ENCODE measurements at places on chromosomes 6 and 20. TPM values are rescaled to one million over a fixed set of nuclear protein-coding genes. Genes with fewer than 3 reads are reported as not detected.

- DNase-seq = no peak
Observed at GRCh38 chr20:46144432-46145025, 26.4 kb downstream of the CD40 start.

DNA sequence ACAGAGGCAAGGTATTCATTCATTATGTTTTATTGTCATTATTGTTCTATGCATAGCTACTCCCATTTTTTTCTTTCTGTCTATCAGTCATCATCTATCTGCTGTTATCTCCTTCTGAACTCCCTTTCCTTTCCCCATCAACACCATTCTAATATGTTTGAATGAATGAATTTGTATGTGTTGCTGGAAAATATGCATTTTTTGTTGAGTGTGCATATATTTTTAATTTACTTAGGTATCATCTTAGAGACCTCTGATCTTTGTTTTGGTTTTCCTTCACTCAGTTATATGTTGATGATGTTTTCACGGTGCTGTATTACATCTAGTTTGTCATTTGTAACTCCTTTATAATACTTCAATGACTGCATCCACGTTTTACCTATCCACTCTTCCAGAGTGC, 12.1 kb upstream of the PRL start:
- DNase-seq = no peak

DNA sequence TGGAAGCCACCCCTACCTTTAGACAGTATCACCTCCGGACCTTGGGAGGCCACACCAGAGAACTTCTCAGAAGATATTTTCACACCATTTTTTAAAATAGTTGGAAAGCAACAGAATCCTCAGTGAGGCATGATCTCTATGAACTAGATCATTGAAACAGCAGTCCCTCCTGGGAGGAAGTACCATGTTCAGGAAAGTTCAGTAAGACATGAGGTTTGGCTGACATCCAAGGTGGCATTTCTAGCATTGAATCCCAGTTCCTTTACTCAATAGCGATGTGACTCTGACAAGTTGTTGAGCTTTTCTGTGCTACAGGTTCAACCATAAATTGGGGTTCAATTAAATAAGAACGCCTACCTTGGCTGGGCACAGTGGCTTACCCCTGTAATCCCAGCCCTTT, 169.0 kb downstream of the TBC1D7 start:
- DNase-seq = peak; percentile 38

GRCh38 chr6:31972709-31973350, 892 bp upstream of the DXO start:
- peak; percentile 36 for DNase-seq

The ZC3H12D gene
- 0.30 TPM for total RNA-seq

DNA sequence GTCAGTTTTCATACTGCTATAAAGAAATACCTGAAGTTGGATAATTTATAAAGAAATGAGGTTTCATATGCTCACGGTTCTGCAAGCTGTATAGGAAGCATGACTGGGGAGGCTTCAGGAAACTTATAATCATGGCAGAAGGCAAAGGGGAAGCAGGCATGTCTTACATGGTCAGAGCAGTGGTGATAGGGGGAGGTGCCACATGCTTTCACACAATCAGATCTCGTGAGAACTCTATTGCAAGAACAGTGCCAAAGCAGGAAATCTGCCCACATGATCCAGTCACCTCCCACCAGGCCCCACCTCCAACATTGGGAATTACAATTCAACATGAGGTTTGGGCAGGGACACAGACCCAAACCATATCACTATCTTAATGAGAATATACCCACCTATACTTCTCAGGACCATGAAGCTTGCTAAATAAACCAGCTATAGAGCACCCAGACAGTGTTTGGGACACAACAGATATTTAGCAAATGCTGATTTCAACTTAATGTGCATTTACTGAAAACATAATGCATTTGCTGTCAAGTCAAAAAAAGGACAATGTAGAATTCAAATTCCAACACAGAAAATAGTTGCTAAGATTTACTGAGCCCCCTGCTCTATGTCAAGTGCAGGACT, 63.8 kb downstream of the TNFRSF21 start:
- DNase-seq = peak; percentile 28

DNA sequence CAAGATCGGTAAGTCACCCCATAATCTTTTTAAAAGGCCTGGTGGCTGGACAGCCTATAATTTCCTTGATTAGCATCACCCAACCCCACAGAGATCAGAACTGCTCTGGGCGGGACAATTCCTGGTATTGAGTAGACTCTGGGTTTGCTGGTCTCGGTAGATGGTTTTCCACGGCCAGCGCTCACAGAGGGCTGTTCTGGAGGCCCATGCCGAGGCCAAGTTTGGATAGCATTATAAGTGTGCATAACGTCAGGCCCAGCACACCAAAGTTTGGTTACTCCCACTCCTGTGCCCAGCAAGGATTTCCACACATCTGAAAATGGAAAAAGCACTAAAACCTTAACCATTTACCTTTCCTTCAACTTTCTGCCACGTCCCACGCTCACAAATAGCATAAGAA, 104.7 kb upstream of the RREB1 start:
- DNase-seq = no peak

- peak; percentile 53 for DNase-seq
Observed at GRCh38 chr20:38304845-38305447, 990 bp downstream of the BPI start.

- no peak for DNase-seq
Observed at GRCh38 chr20:33827634-33828325, 16.6 kb downstream of the CHMP4B start.

The ANKRD66 gene
- not detected for total RNA-seq

- no peak for DNase-seq
Observed at GRCh38 chr20:37416100-37416847, 70.3 kb downstream of the SRC start.

The CEBPB gene
- total RNA-seq = 38.0 TPM

GRCh38 chr20:32465092-32465900, 107.2 kb downstream of the ASXL1 start:
- DNase-seq = peak; percentile 87

The RGL2 gene
- 16.7 TPM for total RNA-seq

The C6orf118 gene
- total RNA-seq = not detected

DNA sequence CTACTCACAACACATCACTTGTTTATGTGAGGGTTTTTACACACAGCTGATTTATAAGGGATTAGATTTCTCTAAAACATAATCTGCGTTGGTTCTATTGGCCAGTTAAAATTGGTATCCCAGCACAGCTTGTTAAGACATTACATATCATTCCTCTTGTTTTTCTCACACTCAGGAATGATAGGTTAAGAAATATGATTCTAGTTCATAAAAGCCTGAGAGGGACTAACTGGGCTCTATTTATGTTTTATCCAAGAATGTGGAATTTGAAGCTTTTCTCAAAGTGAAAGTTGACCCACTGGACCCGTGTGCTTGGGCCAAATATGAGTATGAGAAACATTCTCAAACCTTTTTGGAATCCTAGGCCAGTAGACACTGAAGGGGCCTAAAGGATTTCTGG, 117.3 kb downstream of the TMEM170B start:
- no peak for DNase-seq

DNA sequence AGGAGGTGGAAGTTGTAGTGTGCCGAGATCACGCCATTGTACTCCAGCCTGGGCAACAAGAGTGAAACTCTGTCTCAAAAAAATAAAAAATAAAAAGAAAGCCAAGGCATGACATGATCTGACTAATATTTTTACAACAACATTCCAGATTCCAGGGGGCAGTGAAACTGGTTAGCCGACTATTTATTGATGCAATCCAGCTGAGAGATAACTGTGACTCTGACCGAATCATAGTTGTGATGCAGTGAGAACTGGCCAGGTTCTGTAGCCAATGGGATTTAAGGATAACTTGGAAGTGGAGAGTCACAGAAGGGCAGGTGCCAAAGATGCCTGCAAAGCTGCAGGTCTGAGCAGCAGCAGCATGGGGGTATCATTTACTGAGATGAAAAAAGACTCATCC, 82.9 kb upstream of the TSHZ2 start:
- DNase-seq = peak; percentile 8

DNA sequence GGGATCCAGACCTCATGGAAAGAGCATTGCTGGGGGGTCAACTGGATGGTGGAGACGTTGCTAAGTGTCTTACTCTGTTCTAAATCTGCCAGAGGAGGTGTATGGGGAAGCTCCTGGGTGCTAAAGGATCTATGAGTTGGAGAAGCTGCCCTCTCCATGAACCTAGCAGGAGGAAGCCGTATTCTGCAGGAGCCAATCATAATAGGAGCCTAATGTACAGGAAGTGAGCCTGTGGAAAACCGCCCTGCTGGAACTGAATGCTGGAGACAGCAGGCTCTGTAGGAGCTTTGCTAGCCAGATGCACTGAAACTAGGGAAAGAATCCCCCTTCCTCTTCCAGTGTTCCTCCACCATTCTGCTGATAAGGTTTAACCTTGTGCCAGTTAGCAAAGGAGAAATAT, 10.9 kb downstream of the CASP8AP2 start:
- DNase-seq = peak; percentile 7

DNA sequence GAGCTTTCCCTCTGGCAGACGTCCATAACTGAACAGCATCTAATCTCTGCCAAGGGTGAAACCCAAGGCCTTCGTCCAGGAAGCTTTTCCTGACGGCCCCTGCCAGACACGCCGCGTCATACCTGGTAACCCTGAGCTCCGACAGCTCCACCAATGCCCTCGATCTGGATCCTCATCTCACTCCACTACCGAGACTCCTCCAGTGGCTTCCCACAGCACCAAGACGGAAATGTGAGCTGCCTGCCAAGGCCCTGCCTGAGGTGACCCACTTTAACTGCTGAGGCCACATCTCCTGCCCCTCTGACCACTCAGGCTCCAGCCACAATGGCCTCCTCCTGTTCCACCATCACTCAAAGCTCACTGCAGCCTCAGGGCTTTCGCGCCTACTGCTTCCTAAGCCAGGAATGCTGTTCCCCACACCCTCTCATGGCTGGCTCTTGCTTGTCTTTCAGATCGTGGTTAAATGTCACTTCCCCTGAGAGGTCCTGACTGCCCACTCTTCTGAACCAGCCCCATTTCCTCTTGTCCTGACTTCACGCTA, 143.2 kb downstream of the PREX1 start:
- DNase-seq = no peak

The COL19A1 gene
- 0.06 TPM for total RNA-seq

- no peak for DNase-seq
Observed at GRCh38 chr6:41277605-41278004, 8.9 kb downstream of the TREM1 start.

The PAK5 gene
- total RNA-seq = 0.46 TPM

DNA sequence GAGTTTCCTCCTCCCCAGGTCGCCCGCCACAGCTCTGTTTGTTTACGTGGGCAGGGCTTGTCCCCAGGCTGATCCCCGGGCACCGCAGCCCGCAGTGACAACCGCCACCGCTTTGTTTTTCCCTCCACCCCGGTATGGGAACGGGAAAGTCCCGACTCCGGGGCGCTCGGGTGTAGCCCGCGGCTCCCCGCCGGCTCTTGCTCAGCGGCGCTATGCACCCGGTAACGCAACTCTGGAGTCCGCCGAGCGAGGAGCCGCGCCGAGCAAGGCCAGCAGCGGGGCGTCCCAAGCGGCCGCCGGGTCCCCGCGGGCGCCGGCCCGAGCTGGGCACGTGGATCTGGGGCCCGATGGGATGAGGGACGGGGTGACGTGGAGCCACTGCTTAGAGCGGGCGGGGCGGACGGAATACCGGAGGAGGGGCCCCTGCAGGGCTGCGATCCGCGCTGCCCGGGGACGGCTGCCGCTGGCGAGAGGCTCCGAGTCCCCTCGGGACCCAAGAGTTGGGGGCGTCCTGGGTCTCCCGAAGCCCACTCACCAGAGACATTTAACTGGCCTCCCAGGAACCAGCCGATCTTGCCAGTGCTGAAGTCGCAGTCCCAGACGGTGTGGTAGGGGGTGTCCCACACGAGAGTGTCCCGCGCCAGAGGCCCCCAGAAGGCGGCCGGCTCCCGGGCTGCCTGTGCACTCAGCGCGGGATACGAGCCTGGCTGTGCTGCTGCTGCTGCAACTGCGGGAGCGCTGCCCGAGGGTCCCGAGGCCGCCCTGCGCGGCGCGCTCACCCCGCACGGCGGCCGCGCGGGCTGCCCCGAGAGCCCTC, 497 bp downstream of the ACSS1 start:
- peak; percentile 61 for DNase-seq

DNA sequence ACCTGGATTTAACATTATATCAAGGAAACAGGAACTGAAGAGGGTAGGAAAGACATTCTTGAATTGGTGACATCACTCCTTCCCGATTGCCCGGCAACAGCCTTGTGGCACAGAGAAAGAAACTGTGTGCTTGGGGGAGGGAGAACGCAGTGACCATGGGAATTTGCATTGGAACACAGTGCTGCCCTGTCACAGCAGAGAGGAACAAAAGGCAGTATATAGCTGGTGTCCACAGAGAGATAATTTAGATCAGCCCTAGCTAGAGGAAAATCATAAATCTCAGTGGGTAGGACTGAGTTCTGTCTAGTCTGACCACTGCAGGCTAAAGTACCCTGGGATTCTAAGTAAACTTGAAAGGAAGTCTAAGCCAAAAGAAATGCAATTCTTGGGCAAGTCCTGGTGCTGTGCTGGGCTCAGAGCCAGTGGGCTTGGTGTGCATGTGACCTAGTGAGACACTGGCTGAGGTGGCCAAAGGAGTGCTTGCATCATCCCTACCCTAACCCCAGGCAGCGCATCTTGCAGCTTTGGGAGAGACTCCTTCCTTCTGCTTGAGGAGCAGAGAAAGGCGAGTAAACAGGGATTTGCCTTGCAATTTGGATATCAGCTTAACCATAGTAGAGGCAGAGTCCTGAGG, 697.6 kb downstream of the HACE1 start:
- DNase-seq = no peak
